ENCODE measurements at places on chromosomes 4 and X.

DNA sequence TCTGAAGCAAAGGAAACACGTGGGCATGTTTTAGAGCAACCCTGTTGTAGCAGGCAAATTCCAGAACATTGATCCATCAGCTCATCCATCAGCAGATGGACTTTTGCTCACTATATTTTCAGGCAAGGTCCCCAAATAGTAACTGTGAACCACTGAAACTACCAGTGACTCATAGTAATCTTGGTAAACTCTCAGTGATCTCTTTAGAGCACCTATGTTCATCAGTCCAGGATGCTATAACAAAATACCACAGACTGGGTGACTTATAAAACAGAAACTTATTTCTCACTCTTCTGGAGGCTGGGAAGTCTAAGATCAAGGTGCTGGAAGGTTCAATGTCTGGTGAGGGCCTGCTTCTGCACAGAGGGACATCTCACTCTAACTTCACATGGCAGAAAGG lies 28.9 kb upstream of the BTC start:
- no peak for DNase-seq

GRCh38 chrX:66635360-66635759 lies 3.5 kb downstream of the EDA2R start:
- no peak for DNase-seq

DNA sequence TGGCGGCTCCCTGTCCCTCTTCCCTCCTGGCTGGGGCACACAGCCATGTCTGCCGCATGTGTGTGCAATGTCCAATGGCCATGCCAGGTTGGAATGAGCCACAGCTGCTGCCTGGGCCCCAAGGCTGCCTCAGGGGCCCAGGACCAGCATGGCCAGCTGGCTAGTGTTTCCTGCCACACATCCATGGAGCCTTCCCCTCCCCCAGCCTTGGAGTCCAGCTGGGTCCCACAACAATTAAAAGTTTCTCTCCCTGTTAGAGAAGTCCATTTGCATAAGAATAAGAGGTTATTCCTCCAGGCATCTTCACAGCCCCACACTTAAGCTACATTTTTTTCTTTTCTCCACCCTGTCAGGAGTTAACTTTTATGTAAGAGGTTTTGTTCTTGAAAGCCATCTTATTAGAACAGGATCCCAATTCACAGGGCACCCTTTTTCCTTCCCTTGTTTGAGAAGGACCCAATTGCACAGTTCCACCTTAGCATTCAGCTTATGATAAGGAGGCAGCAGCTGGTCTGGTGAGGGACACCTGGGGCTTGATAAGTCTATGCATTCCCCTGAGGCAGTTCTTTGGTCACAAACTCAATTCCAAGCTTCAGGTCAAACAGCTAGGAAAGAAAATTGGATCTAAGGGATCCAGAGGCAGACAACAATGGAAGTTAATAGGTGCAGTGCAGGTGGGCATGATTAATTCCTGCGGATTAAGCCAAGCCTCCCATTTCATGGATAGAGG lies 963.3 kb upstream of the GRIA3 start:
- no peak for DNase-seq

DNA sequence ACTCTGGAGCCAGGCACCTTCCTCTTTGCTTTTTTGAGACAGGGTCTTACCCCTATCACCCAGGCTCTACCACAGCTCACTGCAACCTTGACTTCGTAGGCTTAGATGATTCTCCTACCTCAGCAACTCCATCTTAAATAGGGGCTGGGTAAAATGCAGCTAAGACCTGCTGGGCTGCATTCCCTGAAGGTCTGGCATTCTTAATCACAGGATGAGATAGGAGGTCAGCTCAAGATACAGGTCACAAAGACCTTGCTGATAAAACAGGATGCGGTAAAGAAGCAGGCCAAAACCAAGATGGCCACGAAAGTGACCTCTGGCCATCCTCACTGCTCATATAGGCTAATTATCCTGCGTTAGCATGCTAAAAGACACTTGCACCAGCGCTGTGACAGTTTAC lies 770.8 kb upstream of the PRKX start:
- no peak for DNase-seq

Data from NB4 (cell line).